ENCODE measurements at places on chromosomes 4 and X.

GRCh38 chr4:153233761-153234371 is 29.6 kb downstream of the TRIM2 start:
- no peak for DNase-seq

DNA sequence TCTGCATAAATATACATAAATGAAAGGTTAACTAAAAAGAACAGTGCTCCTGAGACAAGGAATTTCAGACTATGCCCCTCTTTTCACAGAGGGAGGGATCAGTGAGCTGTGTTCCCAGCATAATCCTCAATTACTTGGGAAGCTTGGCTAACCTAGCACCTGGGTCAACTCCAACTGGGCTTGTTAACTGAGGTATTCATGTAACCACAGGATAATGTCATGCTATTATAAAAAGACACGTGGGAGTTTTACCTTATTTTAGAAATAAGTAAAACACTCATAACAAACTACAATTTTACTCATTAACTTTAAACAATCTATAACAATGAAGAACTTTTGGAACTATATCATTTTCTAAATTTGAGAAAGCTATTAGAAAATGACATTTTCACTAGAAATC is 48.6 kb downstream of the RPGR start:
- no peak for DNase-seq

DNA sequence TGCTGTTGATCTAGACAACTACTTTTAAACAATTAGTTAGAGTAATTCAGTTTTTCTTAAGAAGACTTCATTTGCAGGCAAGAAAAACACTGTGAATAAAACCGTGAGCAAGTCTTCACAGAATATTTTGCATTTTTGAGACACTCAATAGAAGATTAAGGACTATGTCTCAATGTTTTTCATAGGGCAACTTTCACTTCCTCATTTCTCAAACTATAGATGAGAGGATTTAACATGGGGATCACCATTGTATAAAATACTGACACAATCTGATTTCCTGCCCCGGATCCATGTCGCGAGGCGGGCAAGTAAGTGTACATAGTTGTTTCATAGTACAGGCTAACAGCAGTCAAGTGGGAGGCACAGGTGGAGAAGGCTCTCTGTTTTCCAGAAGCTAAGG is 108.8 kb upstream of the IGSF1 start:
- DNase-seq: no peak

- DNase-seq: no peak
Measured at GRCh38 chrX:16023790-16024734, 99.3 kb upstream of the GRPR start.

GRCh38 chr4:158496030-158496741 is 25.5 kb upstream of the RXFP1 start:
- DNase-seq: no peak

Measured in stimulated activated CD4-positive, alpha-beta T cell treated with anti-CD3 and anti-CD28 coated beads, TNF-alpha, amount 100 ng/mL, for 4 hours (primary cell).